ENCODE measurements at places on chromosomes 6 and 20. TPM values are rescaled to one million over a fixed set of nuclear protein-coding genes. Genes with fewer than 3 reads are reported as not detected.

GRCh38 chr20:49676581-49677291 is 36.9 kb downstream of the B4GALT5 start:
- no peaks in the 10 kb centered on the region for H3K27me3 ChIP-seq
- H3K27ac ChIP-seq: peak overlapping the region; percentile 87
- H3K4me1 ChIP-seq: peaks cover 78% of the 10 kb centered on the region
- DNase-seq: peak; percentile 82
- peak overlapping the region; percentile 41 for H3K4me3 ChIP-seq
- H3K36me3 ChIP-seq: peaks cover 3% of the 10 kb centered on the region

DNA sequence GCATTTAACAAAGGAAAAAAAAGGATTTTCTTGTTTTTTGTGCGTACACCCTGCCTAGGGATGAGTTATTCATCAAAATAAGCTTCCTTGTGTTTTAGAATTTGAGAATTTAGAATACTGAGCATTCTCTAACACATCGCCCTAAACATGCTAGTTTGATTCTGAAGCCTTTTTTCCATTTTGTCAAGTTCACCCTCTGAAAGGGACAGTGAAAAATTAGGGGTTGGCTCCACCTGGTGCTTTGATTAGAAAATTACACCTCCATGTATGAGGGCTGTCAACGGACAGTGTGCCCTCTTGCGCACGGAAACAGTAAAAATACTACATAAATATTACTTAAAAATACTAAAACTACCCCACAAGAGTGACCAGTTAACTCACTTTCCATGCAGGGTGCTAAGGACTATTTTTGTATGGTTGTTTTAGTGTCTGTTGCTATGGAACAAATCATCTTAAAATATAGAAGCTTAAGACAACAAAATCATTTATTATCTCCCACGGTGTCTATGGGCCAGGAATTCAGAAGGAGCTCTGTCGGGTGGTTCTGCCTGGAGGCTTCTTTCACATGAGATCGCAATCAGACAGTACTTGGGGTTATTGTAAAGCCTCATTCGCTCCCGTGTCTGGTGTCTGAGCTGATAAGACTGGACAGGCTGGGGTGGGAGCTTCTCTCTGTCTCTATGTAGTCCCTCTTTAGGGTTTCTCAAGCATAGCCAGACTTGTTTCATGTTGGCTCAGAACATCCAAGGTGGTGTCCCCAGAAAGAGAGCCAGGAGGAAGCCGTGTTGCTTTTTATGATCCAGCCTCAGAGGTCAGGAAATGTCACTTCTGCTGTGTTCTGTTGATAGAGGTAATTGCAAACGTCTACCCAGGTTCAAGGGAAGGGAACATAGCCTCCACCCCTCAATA is 41.1 kb upstream of the TMEM170B start:
- H3K27ac ChIP-seq: peak overlapping the region; percentile 68
- H3K4me1 ChIP-seq: peaks cover 56% of the 10 kb centered on the region
- peak; percentile 84 for DNase-seq

DNA sequence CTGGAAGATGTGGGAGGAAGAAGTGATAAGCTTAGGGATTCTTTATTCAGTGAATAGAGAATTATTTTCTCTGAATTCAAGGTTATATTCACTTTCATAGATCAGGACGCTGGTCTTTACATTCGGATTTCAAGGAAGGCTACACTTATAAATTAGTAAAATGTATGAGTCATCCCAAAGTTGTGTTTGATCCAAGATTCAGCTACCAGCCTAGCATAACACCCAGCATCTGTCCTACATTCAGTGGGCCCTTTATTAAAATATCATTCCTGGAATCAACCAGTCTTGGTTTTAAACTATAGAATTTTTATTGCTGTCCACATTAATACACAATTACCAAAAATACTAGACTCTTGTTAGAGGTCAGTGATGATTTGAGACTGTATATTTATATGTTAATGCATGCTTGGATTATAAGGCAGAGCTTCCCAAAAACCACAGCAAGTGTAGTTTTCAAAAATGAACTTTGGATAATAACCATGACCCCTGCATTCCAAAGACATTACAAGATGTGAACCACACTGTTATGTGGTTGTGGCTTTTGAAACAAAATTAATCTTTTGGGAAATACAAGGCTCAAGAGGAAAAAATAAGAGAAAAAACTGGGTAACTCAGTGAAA is 210.7 kb upstream of the CNR1 start:
- no peak overlapping the region for H3K27ac ChIP-seq
- H3K4me1 ChIP-seq: no peaks in the 10 kb centered on the region
- no peaks in the 10 kb centered on the region for H3K27me3 ChIP-seq
- no peak for DNase-seq

- H3K36me3 ChIP-seq: no peaks in the 10 kb centered on the region
- H3K27me3 ChIP-seq: no peaks in the 10 kb centered on the region
- DNase-seq: no peak
- H3K4me3 ChIP-seq: no peak overlapping the region
Observed at GRCh38 chr20:60213126-60213893, 255.1 kb downstream of the CDH26 start.

DNA sequence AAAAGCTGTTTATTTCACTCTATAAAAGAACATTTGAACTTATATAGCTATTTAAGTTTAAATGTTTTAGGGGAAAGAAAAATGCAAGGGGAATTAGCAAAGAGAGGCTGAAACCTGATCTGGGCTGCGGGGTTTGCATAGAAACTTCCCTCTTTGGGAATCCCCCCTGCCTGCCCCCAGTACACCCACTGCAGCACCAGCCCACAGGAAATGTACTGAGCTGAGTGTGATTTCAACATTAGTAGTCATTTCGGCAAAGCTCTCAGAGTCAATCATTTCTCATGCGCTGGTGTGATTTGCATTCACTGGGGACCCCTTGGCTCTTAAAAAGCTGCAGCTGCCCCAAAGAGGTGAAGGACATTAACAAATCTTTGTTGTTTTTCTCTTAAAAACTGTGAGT is 859.4 kb downstream of the MAFB start:
- peak overlapping the region; percentile 68 for H3K27ac ChIP-seq
- H3K27me3 ChIP-seq: no peaks in the 10 kb centered on the region
- peaks cover 36% of the 10 kb centered on the region for H3K4me1 ChIP-seq
- no peaks in the 10 kb centered on the region for H3K36me3 ChIP-seq

DNA sequence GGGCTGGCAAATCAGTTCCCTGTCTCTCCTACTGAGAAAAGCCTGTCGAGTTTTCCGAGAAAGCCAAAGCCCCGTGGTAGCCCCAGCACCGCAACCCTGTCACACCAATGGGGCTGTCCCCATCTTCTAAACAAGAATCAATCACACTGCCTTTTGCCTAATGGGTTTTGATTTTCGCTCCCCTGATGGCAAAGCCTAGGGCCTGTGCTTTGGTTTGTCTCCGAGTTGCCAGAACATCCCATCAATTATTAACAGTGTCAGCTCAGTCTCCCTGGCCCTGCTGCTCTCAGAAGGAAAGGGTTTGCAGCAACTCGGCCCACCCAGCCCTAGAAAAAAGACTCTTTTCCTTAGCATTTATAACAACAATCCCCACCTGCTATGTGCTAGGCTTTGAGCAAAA is 4.2 kb downstream of the KCNB1 start:
- no peaks in the 10 kb centered on the region for H3K4me1 ChIP-seq
- DNase-seq: no peak
- peaks cover 2% of the 10 kb centered on the region for H3K27me3 ChIP-seq
- no peaks in the 10 kb centered on the region for H3K36me3 ChIP-seq
- no peak overlapping the region for H3K4me3 ChIP-seq
- no peak overlapping the region for H3K27ac ChIP-seq

Gene MAP7
- total RNA-seq: 0.21 TPM

Gene RGS17
- total RNA-seq: not detected

Gene ACOT13
- 28.6 TPM for total RNA-seq

Gene PLN
- not detected for total RNA-seq

Gene RBBP8NL
- not detected for total RNA-seq

All from GM12878 (cell line).